HepG2 (cell line): ENCODE measurements at places on chromosomes 13 and 19.

DNA sequence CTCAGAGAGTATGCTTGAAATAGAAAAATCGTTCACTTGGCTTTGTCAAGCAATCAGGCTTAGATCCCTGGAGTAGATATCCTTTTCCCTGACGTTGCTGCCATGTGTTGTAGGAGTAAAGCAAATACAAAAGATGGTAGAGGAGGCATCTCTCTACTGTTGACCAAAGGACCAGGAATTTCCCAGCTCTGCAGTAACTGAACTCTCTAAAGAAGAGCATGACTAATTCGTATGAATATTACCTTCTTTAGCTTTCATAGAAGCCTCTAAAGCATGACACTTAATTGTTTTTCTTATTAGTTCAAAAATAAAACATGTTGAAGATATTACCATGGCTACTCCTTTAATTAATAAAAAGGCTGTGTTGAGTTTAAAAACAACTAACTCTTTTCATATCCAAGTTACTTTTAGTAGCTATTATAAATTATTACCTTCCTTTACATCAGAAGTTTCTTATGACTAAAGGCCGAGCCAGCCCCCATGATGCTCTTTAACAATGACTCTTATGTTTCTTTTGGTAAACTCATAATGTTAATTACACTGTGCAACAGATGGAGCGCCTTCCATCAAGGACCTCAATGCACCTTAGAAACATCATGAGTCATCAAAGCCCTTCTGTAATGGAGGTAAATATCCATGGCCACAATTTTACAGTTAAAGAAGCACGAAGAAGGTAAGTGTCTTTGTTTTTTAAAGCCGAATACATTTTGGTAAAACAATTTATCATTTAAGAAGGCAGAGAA, 352.4 kb downstream of the KLF5 start:
- no peak overlapping the region for H3K4me3 ChIP-seq
- no peak for DNase-seq
- H3K27me3 ChIP-seq = no peaks in the 10 kb centered on the region; the same call in 1 of the 2 replicates

- no peak overlapping the region for H3K27ac ChIP-seq
- peaks cover 14% of the 10 kb centered on the region; the same call in 2 of the 3 replicates for H3K36me3 ChIP-seq
- H3K4me3 ChIP-seq = no peak overlapping the region
- DNase-seq = no peak
- no peaks in the 10 kb centered on the region for H3K27me3 ChIP-seq
Observed at GRCh38 chr19:17184371-17184841, 30.8 kb upstream of the USE1 start.

DNA sequence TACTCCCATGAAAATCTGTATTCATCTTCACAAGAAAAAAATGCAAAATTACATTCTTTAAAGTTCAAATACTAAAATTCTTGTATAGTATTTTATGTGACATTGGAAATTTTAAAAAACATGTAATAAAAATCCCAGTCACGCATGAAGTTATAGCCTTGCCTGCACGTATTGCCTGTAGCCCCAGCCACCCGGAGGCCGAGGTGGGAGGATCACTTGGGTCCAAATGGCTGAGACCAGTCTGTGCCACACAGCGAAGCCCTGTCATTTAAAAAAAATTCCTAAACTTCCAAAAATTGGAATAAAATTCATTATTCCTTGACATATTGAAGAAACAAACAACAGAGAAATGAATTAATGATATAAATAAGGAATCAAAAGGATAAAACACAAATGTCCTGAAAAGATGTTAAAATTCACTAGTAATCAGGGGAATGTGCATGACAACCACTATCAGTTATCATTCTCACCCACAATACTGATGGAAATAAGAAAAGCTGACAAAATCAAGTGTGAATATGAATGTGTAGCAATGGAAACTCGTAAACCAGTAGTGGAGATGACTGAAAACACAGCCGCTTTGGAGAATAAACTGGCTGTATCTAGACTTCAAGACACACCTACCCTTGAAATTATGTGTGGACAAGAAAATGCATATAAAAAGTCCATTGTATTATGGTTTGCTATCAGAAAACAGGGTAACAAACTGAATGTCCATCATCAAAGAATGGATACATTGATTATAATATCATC, 7.5 kb downstream of the CARD8 start:
- no peak overlapping the region for H3K27ac ChIP-seq
- H3K36me3 ChIP-seq = peaks cover 13% of the 10 kb centered on the region; the same call in 2 of the 3 replicates
- peaks cover 18% of the 10 kb centered on the region for H3K4me1 ChIP-seq
- no peak for DNase-seq
- H3K27me3 ChIP-seq = no peaks in the 10 kb centered on the region
- H3K4me3 ChIP-seq = no peak overlapping the region

DNA sequence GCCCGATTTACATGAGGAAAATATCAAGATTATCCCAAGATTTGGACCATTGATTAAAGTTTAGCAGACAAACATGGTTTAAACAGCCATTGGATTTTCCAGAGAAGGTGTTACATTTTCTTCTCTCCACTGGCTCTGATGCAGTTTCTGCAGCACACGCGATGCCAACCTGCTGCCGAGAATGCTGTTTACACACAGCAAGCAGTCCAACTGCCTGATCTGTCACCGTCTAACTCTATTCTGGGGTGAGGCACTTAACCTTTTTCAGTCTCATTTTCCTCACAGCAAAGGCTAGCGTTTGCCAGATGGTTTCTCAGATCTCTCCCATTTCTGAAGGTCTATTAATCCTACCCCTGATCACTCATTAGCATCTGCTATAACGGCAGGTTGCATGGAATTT, 763.5 kb upstream of the GPC6 start:
- no peak overlapping the region for H3K4me3 ChIP-seq
- no peak for DNase-seq
- no peak overlapping the region for H3K27ac ChIP-seq
- H3K4me1 ChIP-seq = no peaks in the 10 kb centered on the region
- H3K27me3 ChIP-seq = no peaks in the 10 kb centered on the region

DNA sequence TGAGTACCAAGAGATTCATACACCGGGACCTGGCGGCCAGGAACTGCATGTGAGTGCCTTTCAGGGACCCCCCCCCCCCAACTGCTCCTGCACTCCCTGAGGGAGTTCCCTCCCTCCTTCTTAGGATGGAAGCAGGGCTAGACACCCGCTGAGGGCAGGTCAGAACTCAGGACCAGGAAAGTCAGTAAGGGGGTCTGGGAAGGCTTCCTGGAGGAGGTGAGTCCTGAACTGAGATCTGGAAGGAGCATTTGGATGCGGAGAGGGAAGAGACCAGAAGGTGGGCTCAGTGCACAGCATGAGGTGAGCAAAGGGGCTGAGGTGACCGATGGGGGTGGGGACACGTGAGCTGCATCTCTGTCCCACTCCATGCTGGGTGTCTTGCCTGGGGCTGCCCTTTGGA, 10.5 kb upstream of the HNRNPUL1 start:
- no peak for DNase-seq
- no peaks in the 10 kb centered on the region for H3K36me3 ChIP-seq
- no peak overlapping the region for H3K27ac ChIP-seq

GRCh38 chr13:33727297-33728083, 90.5 kb upstream of the RFC3 start:
- H3K27me3 ChIP-seq = no peaks in the 10 kb centered on the region
- H3K27ac ChIP-seq = no peak overlapping the region
- H3K4me3 ChIP-seq = no peak overlapping the region
- DNase-seq = no peak

DNA sequence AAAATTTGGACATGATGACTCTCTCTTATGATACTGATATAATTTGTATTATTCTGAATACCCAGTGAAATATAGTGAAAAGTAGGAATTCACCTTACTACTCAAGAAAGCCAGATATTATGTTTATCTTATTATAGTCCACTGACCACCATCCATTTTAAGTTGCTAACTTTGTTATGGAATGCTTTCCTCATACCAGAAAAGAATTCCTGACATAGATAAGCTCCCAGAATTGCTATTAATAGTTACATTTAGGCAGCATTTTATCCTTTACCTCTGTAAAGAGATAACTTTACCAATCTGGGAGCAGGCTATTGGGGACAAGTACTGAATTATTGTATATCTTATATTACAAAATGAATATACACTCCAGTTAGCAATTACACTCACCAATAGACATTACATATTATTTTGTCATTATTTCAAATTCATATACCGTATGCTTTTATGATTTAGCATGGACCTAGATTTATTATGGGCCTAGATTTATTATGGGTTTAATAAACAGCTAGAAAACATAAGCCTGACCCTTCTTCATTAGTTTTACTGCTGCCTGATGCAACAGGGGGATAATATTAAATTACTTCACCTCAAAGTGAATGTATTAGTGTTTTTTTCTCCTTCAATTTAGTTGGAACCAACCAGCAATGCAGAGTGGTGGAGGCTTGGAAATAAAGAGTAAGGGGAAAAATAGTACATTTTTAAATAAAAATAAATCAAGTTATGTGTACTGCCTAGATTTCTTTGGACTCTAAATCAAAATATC, 1886.1 kb downstream of the PCDH9 start:
- no peak overlapping the region for H3K4me3 ChIP-seq
- no peak overlapping the region for H3K27ac ChIP-seq
- no peaks in the 10 kb centered on the region for H3K4me1 ChIP-seq
- H3K36me3 ChIP-seq = no peaks in the 10 kb centered on the region
- H3K27me3 ChIP-seq = no peaks in the 10 kb centered on the region

GRCh38 chr13:30107521-30108136, 199.7 kb downstream of the KATNAL1 start:
- H3K4me3 ChIP-seq = no peak overlapping the region
- H3K27me3 ChIP-seq = peaks cover 17% of the 10 kb centered on the region; the same call in 1 of the 3 replicates
- no peak overlapping the region for H3K27ac ChIP-seq
- H3K36me3 ChIP-seq = no peaks in the 10 kb centered on the region

DNA sequence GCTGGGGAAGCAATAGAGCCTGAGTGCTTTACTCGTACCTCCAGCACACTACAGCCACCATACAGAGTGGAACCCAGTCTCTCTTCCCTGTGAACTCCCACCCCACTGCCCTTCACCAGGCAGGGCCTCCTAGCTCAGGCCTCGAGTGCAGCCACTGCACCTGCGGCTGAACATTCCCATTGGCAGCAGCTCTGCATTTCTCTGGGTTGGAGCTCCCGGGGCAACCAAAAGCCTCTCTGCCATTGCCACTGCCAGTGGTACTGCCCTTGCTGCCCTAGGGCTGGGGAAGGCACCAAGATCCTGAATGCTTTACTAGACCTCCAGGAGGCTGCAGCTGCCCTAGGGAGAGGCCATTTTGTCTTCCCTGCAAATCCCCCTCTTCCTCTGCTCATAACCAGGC, 266.8 kb downstream of the TDRD3 start:
- H3K27ac ChIP-seq = no peak overlapping the region

- 0 out of 2 replicates have a peak, but pooled peaks cover 4% of the 10 kb centered on the region for H3K4me1 ChIP-seq
- H3K27ac ChIP-seq = no peak overlapping the region
- peaks cover 17% of the 10 kb centered on the region; the same call in 2 of the 3 replicates for H3K27me3 ChIP-seq
- H3K4me3 ChIP-seq = no peak overlapping the region
- no peaks in the 10 kb centered on the region; the same call in 1 of the 2 replicates for H3K36me3 ChIP-seq
- no peak for DNase-seq
Observed at GRCh38 chr13:23430664-23431063, 2.8 kb downstream of the SACS start.
